ENCODE measurements at places on chromosomes 5 and 9. TPM values are rescaled to one million over a fixed set of nuclear protein-coding genes. Genes with fewer than 3 reads are reported as not detected.

GRCh38 chr5:139651043-139651834 lies 3.1 kb downstream of the CXXC5 start:
- no peak for DNase-seq

The ADGRD2 gene
- 4.2 TPM for total RNA-seq

The PCDHA1 gene
- not detected for total RNA-seq

DNA sequence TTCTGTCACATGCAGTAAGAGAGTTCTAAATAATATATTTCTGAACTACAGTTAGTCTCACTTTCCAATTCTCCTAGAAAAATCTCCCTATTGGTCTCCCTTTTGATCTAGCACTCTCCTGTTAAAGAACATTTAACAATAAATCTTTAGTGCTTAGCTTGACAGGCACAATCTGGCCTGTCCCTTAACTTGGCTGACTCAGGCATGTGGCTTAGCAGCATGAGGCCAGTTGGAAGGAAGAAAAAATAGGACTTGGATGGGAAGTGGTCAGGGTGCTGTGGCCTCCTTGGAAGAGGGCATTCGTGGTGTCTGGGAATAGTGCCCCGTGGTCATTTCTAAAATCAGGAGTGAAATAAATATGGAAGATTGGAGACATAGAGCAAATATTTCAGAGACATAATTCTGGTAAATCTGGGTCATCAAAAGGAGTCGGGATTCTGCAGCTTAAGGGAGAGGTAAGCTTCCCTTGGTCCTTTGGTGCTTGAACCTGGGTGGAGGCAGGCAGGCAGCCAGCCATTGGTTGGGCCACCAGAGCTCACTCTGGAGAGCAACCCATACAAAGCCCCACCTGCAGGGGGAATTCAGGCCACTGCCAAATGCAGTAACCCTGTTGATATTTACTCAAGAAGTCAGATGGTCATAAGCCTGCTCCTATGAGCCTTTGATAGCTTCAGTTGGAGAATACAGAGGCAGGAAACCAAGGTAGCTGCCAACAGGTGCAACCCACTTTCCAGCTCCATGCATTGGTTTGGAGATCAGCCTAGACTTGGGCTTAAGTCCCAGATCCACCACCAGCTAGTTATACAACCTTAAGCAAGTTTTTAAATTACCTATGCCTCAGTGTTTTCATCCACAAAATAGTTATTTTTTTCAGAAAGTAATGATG lies 28.8 kb upstream of the TLE4 start:
- DNase-seq: no peak

The C5orf58 gene
- total RNA-seq: not detected

The LOX gene
- total RNA-seq: 38.8 TPM

GRCh38 chr9:90086101-90086511 lies 481.3 kb downstream of the GADD45G start:
- DNase-seq: no peak

DNA sequence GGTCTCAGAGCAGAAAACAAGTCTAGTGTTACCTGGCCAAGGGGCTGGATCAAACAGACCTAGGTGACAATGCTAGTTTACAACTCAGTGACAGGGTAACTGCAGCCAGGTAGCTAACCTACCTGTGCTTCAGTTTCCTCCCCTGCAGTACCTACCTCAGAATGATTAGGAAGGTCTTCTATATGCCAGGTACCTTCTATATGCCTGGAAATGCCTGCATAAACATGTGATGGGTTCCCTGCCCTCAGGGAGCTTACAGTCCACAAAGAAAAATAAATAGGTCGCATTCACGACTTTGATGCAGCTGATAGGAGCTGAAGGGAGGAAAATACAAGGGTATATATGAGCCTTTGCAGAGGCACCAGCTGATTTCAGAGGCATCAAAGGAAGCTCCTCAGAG lies 16.1 kb downstream of the LHFPL2 start:
- DNase-seq: no peak

GRCh38 chr9:23232831-23233230 lies 593.2 kb downstream of the ELAVL2 start:
- DNase-seq: no peak

Measured in vagina (tissue), 2 donors.